ENCODE measurements at places on chromosomes 1 and 21.

GRCh38 chr1:225653463-225654276 lies 747 bp upstream of the ENAH start:
- no peak for DNase-seq

DNA sequence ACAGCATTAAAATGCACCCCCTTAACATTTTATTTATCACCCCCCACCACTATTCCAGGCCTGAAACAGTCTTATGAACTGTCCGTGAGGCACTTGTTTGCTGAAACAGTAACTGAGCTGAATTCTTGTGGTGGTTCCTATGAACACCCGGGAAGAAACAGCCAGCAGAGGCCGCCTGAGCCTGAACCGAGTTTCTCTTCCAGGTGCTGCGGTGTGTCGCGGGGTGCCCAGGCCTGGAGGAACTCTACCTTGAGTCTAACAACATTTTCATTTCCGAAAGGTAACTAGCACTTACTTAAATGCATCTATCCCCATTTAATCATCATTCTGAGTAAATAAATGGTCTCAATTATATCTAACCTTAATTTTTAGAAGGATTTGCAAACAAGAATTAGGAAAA lies 66.8 kb downstream of the TBCE start:
- DNase-seq = no peak

GRCh38 chr1:56196839-56197238 lies 382.5 kb downstream of the PLPP3 start:
- no peak for DNase-seq

GRCh38 chr1:39243302-39243701 lies 38.8 kb downstream of the MACF1 start:
- DNase-seq = no peak

DNA sequence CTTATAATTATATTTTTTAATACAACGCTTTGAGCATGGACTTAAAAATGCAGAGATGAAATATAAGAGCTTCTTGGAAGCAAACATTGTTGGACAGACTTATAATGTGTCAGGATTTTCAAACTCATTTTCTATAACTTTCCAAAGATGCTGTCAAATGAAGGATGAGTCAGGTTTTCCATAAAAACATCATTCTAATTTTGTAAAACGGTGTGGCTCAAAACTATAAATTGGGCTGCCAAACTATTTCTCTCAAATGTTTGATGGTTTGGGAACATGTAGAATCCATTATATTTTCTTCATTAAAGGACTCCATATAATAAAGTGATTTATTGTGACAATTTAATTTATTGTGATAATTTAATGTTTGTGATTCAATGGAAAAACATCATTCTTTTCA lies 511.2 kb downstream of the USP25 start:
- DNase-seq = no peak

- no peak for DNase-seq
Measured at GRCh38 chr1:64482128-64482527, 12.2 kb downstream of the CACHD1 start.

DNA sequence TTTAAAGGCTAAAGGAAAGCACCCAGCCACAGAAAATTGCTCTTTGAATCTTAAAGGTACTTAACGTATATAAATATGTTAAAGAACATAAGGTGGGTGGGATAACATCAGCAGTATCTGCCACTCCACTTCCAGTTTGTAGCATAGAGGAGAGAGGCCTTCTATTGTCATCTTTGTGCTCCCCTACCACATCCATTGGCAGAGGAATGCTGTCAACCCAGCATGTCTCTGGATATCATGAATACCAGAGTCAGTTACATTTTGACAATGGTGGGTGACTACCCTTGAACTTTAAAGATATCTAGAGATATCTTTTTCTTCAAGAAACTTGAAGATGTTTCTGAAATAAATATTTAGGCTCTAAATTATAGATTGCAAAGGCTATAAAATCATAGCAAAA lies 283.2 kb upstream of the LRRC7 start:
- DNase-seq = no peak

GRCh38 chr1:208312706-208313105 lies 68.5 kb upstream of the PLXNA2 start:
- no peak for DNase-seq

DNA sequence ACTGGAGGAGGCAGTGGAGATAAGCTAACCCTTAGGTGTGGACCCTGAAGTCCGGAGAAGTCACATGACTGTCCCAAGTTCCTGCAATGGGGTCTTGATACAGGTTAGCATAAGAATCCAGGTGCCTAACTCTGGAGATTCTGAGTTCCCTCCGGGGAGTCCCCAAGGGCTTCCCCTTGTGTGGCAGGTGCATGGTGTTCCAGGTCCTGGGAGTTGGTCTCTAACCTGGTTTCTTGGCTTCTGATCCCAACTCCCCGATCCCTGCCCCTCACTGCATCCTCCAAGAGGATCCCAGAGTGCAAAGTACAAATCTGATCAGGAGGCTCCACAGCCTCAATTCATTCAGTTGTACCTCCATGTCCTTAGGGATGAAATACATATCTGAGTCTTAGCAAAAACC lies 9.3 kb upstream of the C8A start:
- no peak for DNase-seq

DNA sequence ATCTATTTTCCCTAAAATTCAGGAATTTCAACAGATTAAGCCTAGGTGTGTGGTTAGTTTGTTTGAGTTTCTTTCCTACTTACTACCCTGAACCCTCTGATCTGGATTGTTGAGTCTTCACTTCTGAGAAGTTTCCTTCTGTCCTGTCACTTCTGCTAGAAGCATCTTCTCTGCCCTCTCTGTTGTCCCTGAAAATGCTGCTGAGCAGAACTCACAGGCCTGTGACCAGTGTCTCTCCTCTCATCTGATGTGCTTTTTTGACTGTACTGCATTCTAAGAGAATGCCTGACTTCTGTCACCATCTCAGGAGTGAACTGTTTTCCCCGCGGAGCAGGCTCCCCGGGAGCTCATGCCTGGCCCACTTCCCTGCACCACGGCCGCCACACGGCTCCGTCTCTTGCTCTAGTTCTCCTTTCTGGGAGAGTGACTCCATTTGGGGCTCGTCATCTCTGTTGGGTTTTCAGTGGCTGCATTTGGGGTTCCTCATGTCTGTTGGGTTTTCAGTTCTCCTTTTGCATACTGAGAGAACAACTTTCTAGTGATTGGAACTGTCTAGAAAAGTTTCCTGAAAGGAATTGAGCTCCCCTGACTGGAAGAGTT lies 77.9 kb downstream of the POFUT2 start:
- no peak for DNase-seq

DNA sequence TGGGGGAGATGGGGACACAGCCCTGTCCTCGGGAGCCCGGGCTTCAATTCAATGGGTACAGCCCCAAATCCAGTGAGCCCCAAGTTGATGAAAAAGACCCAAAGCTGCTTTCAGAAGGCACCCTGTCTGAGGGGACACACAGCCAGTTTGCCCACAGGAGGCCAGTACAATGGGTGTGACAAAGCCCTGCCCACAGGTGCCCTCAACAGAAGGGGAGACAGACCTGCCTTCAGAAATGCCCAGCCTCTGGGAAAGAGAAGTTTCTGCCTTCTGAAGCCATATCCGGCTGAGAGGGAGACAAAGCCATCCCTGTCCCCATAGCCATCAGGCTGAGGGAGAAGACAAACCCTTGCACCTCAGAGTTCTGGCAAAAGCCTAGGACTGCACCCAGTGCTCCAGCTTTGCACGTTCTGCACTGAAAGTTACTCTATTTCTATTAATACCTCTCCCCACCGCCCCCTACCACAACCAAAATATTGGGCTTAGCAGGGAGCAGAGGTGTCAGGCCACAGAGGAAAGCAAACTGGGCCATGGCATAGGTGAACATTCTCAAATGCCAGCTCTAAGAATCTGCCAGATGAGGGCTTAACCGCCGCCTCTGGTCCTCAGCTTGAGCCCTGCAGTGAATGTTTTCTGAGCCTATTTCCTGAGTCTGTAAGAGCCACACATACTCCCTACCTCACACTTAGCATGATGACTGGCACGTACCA lies 18.0 kb upstream of the PTAFR start:
- DNase-seq = peak; percentile 44

DNA sequence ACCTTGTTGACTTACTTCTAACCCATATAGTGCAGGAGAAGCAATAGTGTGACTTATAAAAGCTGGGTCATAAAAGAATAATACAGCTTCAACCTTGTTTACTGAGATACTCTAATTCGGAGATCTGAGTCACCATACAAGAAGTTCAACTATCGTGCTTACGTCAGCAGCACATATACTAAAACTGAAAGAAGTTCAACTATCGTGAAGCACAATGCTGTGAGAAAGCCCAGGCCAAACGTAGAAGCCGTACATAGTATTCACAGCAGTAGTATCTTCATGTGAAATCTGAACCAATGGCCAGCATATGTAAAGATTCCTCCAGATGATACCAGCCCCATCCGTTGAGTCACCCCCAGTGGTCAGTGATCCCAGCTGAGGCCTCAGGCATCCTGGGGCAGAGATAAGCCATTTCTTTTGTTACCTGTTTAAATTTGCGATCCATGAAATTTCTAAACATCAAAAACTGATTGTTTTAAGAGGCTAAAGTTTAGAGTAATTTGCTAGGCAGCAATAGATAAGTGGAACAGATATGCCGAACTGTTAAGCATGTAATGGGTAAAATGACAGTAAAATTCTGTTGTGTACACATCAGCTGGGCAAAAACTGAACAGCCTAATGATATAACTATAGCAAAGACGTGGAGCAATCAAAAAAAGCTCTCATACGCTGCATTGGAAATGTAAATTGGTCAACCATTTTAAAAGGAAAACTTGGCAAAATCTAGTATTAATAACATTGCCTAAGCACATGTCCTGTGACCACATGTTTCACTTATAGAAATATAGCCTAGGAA lies 53.9 kb upstream of the SAMD13 start:
- DNase-seq = no peak

DNA sequence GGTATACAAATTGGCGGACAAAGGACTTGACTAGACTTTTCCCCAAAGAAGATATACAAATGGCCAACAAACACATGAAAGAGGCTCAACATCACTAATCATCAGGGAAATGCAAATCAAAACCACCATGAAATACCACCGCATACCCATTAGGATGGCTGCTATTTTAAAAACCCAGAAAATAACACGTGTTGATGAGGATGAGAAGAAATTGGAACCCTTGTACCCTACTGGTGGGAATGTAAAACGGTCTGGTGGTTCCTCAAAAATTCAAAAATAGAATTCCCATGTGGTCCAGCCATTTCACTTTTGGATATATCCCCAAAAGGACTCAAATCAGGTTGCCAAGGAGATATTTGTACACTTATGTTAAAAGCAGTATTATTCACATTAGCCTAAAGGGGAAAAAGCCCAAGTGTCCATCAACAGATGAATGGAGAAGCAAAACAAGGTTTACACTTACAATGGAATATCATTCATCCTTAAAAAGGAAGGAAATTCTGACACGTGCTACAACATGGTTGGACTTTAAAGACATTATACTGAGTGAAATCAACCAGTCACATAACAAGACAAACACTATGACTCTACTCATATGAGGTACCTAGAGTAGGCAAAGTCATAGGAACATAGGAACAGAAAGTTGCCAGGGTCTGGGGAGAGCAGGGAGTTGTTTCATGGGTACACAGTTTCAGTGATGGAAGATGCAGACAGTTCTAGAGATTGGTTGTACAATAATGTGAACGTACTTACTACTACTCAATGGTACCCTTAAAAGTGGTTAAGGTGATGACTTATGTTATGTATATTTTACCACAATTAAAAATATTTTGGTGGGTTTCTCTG lies 17.0 kb downstream of the CD34 start:
- DNase-seq = no peak

- DNase-seq = no peak
Measured at GRCh38 chr1:246805135-246805716, 81.0 kb downstream of the SCCPDH start.

DNA sequence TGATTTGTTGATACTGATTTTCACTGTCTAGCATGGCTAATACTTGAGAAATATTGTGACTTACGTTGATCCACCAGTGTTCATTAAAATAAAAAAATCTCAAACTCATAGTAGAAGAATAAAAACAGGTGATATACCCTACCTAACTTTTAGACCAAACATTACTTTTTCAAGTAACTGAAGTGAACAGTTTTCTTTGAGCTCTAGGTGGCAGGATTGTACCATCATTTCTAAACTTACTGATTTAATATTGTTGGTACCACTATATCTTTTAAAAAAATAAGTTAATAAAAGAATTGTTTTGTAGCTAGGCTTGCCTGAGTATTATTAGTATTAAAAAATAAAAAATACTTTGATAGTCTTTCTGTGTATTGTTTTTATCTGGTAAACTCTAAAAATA lies 21.5 kb downstream of the CDC73 start:
- no peak for DNase-seq

GRCh38 chr1:9703165-9703509 lies 51.6 kb downstream of the PIK3CD start:
- DNase-seq = no peak

DNA sequence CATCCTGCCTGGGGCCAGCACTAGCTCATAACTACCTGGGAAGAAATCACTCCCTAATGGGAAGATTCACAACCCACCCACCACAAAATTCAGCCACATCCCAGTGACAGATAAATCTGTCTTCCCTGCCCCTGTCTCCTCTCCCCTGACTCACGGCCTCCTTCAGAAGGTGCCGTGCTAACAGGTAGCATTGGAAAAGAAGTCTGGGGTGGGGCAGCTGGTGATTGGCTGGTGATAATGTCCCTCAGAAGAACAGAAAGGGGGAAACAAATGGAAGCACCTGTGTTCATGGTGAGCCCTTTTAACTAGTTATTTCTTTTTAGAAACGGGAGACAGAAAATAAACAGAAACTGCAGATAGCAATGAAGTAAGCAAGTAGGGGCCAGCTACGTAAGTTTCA lies 29.1 kb downstream of the ITPKB start:
- no peak for DNase-seq

- no peak for DNase-seq
Measured at GRCh38 chr21:36698385-36698980, 432 bp upstream of the SIM2 start.

DNA sequence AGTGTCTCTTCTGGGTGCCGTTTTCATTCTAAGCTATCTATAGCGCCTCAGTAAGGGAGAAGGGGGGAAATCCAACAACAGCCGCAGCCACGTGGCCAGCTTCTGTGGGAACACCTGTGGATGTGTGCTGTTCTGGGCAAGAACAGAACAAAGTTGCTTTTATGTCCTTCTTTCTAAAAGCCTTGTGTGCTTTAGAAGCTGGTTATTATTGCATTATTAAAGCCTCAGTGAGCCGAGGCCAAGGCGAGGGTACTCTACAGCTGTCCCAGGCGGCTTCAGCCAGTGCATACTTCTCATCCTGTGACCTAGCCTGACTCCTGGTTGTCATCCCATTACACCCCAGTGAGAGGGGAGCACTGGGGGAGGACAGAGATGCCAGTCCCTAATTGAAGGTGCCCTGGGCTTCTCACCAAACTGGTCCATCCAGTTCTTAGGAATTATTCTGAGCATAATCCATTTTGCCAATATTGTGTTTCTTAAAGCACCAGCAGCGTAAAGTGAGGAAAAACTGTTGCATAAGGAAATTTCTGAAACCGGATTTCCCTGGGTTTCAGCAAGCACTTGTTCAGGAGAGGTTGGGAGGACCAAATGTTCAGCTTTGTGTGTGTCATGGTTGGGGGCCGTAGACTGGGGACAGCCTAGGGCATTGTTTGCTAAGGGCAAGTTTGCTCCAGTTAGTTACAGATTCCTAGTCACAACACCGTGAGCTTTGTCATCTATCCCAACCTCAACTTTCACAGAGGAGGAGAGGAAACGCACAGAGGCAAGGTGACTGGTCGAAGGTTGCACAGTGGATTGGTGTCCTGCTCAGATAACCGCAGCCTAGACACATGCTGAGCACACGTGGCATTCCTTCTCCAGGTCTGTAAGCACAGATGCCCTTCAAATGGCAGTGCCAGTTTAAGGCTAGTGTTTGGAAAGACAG lies 61.0 kb upstream of the ATP1A1 start:
- DNase-seq = no peak

- DNase-seq = no peak
Measured at GRCh38 chr1:117648015-117648414, 42.2 kb downstream of the TENT5C start.
